Small intestine (tissue), 16 donors: ENCODE measurements at places on chromosomes 6 and 20. TPM values are rescaled to one million over a fixed set of nuclear protein-coding genes. Genes with fewer than 3 reads are reported as not detected.

The BCL2L1 gene
- 92.8 TPM for polyA plus RNA-seq

The TULP1 gene
- not detected for polyA plus RNA-seq

DNA sequence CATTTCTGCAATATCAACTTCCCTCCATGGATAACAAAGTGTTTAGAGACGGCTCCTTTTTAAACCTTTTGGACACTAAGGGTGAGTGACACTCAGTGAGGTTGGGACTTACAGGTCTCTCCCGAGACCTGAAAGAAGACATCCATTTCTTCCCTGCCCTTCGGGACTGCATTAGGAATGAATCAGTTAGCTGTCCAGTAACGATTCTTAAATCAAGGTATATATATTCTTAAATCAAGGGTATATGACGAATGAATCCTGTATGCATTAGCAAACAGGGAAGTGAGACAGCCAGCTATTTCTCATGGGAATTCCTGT lies 52.9 kb downstream of the EDN1 start:
- no peaks in the 10 kb centered on the region for H3K27me3 ChIP-seq
- no peak overlapping the region for H3K4me3 ChIP-seq
- H3K36me3 ChIP-seq, result no peaks in the 10 kb centered on the region
- peaks cover 59% of the 10 kb centered on the region for H3K4me1 ChIP-seq
- no peak for DNase-seq

DNA sequence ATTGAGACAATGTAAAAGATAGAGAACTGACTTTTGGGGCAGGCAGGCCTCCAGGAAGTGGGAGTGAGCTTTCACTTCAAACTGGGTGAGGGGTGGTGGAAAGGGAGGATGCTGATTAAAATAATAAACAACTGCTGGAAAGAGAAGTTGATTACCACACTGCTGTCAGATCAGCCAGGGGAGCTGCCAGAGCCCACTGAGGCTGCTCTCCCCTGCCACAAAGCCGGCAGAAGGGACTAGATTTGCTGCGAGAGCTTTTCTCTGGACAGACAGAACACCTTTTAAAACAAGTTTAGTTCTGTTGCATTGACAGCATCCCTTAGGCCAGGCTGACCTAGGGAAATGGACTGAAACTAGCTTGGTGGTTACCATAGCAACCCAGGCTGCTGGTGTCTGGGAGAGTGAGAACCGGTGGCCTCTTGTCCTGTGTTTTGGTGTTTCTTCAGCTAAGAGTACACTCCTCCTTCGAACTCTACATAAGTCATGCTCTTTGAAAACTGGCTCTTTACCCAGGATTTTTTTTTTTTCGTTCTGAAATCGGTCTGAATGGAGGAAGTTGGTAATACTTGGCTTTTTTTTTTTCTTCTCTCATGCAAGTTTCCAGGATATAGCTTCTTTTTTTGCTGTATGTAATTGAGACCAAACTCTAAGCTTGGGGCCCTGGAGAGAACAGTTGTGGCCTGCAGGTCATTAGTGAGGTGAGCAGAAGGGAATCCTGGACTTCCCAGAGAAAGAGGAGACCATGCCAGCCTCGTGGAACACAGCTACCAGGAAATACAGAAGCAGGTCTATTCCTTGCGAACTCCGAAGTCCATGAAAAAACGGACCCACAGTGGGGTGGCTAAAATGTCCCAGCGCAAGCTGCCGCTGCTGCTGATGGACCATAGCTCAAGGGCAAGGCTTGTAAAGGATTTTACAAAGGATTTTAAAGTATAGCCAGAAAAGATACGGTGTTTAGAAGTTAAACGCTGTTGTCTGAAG lies 374.4 kb downstream of the UTRN start:
- H3K4me3 ChIP-seq, result no peak overlapping the region
- peak; percentile 53 for DNase-seq
- H3K27ac ChIP-seq, result peak overlapping the region; percentile 60
- H3K36me3 ChIP-seq, result no peaks in the 10 kb centered on the region
- no peaks in the 10 kb centered on the region for H3K27me3 ChIP-seq
- H3K4me1 ChIP-seq, result no peaks in the 10 kb centered on the region

GRCh38 chr20:772806-773205 lies 4.5 kb upstream of the SLC52A3 start:
- H3K27me3 ChIP-seq, result no peaks in the 10 kb centered on the region
- H3K4me1 ChIP-seq, result peaks cover 50% of the 10 kb centered on the region
- DNase-seq, result peak; percentile 54
- no peak overlapping the region for H3K4me3 ChIP-seq
